Stimulated activated CD8-positive, alpha-beta memory T cell treated with anti-CD3 and anti-CD28 coated beads, Interleukin-2, amount 100 ng/mL, for 1 hour (primary cell): ENCODE measurements at places on chromosomes 3 and 15.

- DNase-seq: no peak
These were observed 231.2 kb upstream of the TPRG1 start for GRCh38 chr3:188940573-188940932.

DNA sequence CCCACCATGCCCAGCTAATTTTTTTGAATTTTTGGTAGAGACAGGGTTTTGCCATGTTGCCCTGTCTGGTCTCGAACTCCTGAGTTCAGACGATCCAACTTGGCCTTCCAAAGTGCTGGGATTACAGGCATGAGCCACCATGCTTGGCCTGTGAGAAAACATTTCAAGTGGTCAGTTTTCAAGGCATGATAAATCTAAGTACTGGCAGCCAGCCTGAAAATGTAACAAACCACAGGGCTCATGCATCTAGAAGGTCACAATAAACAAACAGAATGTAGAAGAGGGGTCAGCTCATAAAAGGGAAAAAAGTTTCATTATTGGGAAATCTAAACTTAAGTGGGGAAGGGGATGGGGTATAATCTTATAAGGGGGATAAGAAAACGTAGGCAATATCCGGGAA is 39.9 kb downstream of the PPCDC start:
- DNase-seq: no peak

DNA sequence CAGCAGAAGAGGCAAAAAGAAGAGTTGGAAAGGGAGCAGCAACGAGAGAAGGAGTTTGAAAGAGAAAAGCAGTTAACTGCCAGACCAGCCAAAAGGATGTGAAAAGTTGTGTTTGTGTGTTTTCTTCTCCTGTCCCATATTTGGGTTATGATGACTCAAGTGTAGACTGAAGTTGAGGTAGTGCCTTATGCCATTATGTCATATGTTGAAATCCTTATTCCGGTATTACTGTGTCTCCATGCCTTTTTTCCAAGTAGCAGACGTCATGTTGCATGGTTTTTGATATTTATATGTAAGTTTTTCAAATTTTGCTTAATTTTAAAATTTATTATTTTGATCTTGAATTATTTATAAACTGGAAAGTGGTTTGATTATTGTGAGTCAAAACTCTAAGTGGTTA is 19.2 kb downstream of the BLOC1S6 start:
- no peak for DNase-seq

DNA sequence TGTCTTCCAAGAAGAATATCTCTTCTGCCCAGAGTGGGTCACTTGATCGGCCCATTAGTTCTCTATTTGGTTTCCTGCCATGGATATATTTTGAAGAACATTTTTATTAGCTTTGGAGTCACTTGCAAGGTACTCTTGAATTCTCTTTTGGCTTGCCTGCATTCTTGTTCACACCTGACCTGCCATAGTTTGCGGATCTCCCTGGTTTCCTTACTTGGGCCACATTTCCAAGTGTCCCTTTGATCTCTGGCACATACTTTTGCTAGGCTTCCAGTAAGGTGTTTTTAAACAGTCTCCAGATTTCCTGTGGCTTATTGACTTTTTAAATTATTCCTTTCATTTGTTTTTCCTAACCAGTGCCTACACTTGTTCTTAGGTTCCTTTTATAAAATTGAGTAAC is 488.5 kb upstream of the MDFIC2 start:
- no peak for DNase-seq

DNA sequence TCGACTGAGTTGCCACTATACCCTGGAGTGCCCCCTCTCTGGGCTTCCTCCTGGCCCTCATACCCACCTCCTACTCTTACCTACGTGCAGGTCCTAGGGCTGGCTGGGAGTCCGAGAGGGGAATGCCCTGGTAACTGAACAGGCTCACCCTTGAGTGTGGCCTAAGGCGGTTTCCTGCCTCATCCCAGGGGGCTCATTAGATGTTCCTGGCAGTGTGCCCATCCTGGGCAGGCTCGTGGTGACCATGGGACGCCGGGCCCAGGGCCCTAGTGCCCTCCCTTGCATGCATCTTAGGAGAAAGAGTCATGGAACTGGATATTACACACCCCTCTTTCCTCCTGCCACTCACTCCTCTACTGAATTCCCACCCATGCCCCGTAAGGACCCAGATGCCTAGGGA is 2.8 kb downstream of the SEMA4B start:
- DNase-seq: no peak

GRCh38 chr3:38031022-38031994 is 1.9 kb upstream of the PLCD1 start:
- DNase-seq: no peak

GRCh38 chr3:158430448-158430847 is 140.5 kb upstream of the MLF1 start:
- no peak for DNase-seq

DNA sequence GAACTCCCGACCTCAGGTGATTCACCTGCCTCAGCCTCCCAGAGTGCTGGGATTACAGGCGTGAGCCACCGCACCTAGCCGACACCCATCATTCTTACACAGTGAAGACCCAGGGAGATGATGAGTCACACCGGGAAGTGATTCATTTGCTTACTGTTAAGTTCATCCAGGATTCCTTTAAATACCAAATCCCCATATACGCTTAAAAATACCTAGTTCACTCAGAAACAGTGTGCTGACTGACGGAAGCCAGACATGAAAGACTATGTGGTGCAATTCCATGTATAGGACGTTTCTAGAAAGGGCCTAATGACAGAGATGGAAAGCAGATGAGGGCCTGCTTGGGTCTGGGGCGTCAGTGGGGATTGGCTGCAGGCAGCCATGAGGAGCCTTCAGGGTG is 75.2 kb downstream of the APBA2 start:
- no peak for DNase-seq

DNA sequence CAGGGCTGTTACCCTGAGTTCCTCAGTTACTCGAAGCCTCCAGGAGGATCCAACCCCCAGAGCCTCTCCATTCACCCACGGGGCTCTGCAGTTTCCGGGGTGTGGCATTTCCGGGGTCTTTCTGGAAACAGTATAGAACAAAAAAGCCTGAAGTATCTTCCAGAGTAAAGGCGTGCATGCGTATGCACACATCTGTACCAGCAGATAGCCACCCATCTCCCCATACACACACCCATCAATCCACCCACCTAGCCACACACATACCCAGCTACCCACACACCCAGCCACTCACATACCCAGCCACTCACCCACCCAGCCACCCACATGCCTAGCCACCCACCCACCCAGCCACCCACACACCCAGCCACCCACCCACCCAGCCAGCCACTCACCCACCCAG is 2.9 kb upstream of the DNAJB8 start:
- no peak for DNase-seq

- no peak for DNase-seq
These were observed 87.2 kb downstream of the TGFBR2 start for GRCh38 chr3:30693470-30694120.

GRCh38 chr3:55332176-55332575 is 154.9 kb downstream of the WNT5A start:
- DNase-seq: no peak

GRCh38 chr3:62228467-62228866 is 144.9 kb downstream of the FEZF2 start:
- no peak for DNase-seq

DNA sequence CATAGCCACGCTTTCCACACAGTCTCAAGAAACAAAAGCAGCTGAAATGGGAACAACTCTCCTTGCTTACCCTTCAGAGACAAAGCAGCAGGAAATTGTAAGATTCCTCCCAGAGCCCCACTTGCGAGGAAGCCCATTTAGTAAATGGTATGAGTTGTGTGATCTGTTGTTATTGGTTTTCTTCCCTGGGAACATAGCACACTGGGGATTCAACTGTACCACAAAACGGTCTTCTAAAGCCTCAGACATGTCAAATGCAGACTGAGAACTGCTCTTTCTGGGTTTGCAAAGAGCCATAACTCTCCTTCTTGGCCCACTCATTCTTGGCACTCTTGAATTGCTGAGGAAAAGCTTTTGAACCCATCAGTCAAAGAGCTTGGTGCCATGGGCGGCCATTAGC is 101.0 kb upstream of the COL8A1 start:
- no peak for DNase-seq

- DNase-seq: no peak
These were observed 113.1 kb downstream of the ABI3BP start for GRCh38 chr3:100880072-100880471.

- DNase-seq: no peak
These were observed 332.1 kb downstream of the ARRDC4 start for GRCh38 chr15:98292442-98293240.

GRCh38 chr3:112074616-112075497 is 11.3 kb upstream of the C3orf52 start:
- DNase-seq: no peak
